ENCODE measurements at places on chromosomes 11 and 22. TPM values are rescaled to one million over a fixed set of nuclear protein-coding genes. Genes with fewer than 3 reads are reported as not detected.

The HTR3B gene
- polyA plus RNA-seq = 0.06 TPM

The BEST1 gene
- 5.1 TPM for polyA plus RNA-seq

The USP47 gene
- 86.0 TPM for polyA plus RNA-seq

The TRIM49 gene
- not detected for polyA plus RNA-seq

The GPHA2 gene
- polyA plus RNA-seq = 2.1 TPM

The DRD2 gene
- polyA plus RNA-seq = 0.27 TPM

The CRYBB3 gene
- 0.31 TPM for polyA plus RNA-seq

The OSM gene
- polyA plus RNA-seq = 0.04 TPM

The ELMOD1 gene
- 0.18 TPM for polyA plus RNA-seq

The CELSR1 gene
- 29.4 TPM for polyA plus RNA-seq

The SLC15A3 gene
- polyA plus RNA-seq = 18.4 TPM

The TMPRSS4 gene
- polyA plus RNA-seq = 30.3 TPM

The ADM2 gene
- polyA plus RNA-seq = 4.4 TPM

The TRIM51 gene
- polyA plus RNA-seq = not detected

The CEND1 gene
- polyA plus RNA-seq = 0.64 TPM

DNA sequence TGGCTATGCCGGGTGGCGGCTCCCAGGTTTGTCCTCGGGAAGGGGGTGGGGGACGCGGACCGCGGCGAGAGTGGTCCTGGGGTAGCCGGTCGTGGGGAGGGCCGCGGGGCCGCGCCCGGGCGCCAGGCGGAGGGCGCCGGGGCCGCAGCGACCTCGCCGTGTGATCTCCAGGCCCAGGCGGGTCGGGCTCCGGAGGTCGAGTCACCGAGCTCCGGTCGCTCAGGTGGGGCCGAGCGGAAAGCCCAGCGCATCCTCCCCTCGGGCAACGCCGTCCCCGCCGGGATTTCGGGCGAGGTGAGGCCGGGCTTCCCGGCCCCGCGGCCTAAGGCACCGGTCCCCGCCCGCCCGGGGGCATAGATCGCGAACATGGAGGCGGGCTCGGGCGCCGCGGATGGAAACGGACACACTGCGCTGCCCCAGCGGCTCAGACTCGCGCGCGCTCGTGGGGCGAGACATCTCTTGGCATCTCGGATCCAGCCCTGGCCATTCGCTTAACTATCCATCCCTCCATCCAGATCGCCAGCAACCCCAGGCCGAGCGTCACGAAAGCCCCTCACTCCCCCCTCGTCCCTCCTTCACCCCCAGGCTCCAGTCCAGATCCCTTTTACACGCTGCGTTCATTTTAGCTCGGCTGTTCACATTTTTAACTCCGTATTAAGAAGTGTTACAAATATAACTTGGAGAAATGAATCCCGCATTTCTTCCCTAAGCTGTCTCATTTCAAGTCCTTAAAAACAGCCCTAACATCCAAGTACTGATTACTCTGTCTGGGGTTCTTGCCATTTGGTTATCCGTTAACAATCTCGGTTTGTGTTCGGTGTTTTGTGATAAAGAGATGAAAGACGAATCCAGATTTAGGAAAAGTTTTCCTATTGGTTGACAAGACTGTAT lies 460 bp downstream of the ZC3H12C start:
- peak; percentile 67 for DNase-seq

- no peak for DNase-seq
Observed at GRCh38 chr11:35282221-35282882, 137.0 kb downstream of the SLC1A2 start.

DNA sequence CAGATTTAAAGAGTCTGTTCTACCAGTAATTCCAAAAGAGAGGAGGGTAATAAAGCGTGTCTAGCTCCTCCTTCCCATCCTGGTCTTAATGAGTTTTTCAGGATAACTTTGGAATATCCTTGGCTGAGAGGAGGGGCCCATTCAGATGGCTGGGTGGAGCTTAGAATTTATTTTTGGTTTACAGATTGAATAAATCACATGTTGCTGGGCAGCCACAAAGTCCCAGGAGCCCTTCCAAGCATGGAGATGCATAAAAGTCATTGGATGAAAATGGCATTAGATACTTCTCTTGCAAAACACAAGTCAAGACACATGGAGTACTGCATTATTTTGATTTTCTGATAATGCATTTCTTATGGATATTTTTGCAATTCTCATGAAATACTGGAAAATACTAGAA lies 139.0 kb downstream of the TRPC6 start:
- DNase-seq = no peak

- no peak for DNase-seq
Observed at GRCh38 chr11:57222239-57222638, 14.8 kb downstream of the APLNR start.

DNA sequence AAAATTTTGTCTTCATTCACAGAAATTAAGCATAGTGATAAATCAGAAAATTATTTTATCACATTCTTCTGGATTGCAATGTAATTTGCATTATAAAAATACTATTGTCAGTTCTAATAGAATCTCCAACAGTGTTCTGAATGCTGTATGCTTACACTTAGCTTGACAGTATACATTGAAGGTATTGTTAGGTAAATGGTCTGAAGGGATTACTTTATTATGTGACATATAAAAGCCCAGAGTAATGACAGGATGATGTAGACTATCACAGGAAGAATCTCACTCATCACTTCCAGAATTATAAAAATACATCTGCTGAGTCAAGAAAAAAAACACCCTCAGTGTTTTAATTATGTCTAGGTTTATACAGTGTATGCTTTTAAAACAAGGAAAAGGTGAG lies 1532.5 kb upstream of the RAG2 start:
- DNase-seq = no peak

DNA sequence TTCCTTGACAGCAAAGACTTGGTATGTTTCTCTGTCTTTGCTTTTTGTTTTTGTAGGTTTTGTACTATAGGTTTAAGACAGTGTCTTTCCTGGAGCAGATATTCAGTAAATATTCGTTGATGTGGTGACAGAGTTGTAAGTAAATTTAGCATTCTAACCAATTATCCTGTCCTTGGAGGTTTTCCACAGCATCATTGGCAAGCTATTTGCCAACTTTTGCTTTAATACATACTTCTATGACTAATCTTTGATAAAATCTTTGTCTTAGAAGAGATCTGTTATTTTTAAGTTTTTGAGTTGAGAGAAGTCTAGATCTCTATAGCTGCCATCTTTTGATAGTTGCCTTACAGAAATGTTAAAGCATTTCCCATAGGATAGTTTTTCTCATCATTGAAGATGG lies 3.8 kb downstream of the USP47 start:
- no peak for DNase-seq

DNA sequence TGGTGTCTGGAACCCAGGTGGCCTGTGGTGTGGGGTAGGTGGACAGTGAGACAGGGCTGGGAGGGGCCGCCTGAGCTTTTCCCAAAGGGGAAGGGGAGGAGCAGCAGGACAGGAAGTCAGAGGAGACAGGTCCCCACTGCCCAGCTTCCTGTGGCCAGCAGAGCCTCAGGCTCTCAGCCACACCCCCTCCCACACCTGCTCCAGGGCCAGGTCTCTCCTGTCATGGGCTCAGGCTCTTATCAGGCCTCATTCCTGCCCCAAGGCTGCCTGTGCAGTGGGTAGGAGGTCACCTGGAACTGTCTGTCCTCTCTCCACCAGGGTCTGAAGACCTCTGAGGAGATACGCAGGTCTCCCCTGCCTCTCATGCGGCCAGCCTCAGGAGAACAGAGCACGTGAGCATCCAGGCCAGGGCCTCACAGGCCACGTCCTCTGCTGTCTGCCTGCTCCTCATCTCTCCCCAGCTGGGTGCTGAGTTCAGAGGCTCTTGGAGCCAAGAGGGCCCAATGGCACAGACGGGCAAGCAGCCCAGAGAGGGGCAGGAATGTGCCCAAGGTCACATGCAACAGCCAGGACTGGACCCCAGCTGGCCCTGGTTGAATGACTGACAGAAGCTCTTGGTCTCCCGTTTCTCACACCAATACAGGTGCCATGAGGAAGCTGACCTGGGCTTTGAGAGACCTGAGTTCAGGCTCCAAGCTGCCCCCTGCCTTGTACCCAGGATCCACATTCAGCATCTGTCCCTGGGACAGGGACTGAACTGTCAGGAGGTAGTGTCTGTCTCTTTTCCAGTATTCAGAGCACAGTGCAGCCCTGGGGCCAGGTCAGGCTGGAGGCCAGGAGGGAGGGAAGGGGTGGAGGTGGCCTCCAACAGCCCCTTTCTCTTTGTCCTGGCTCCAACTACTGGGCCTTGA lies 16.7 kb downstream of the STARD10 start:
- DNase-seq = no peak

DNA sequence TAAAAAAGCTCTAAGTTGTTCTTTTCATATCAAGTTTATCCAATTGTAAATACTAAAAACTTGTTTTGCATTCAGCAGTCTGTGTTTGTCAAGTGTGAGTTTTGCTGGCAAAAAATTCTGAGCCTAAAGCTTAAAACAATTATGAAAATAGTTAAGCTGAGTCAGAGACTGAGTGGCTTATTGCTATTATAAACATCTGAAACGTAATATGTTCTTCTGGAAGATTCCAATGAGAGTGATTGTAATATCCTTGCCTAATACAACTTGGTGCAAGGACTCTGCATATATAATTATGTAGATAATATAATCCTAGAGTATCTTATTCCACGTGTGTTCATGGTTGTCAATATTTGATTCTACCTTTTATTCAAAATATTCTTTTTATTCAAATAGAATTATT lies 14.1 kb upstream of the NUP50 start:
- no peak for DNase-seq

GRCh38 chr11:69041516-69041915 lies 7.2 kb upstream of the TPCN2 start:
- DNase-seq = no peak

DNA sequence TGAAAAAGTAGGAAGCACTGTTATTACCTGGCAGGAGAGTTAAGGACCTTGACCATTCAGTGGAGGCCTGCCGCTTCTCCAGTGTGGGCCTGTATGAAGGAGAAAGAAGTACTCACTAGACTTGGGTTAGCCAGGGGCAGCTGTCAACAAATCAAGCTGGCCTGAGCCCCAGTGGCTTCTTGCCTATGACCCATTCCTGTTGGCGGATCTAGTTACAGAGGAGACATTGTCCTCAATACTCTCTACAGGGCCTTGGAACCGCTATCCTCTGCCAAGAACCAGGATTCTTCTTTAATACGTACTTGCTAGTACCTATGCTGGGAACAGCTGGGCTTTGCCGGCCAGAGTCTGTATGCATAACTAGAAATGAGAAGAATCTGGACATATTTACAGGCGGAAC lies 68.1 kb downstream of the ALX4 start:
- DNase-seq = no peak

GRCh38 chr11:76723548-76723947 lies 53.0 kb upstream of the LRRC32 start:
- DNase-seq = no peak

GRCh38 chr11:63603180-63603518 lies 11.1 kb downstream of the PLAAT3 start:
- no peak for DNase-seq

DNA sequence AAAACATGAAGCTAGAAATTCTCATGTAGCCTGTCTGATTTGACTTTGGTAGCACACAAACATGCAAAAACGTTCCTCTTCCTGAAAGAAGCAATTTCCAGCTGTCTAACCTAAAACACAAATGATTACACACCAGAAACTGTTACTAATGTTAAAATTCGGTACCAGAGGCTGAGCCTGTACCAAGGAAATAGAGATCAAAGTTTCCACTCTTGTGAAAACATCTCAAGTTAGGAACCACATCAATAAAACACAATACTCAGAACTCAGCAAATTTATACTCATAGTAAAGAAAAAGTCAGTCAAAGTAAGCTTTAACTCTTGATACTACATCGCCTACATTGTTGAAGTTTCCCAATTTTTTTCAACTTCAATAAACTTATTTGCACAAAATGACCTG lies 107.8 kb downstream of the FCHSD2 start:
- DNase-seq = no peak

DNA sequence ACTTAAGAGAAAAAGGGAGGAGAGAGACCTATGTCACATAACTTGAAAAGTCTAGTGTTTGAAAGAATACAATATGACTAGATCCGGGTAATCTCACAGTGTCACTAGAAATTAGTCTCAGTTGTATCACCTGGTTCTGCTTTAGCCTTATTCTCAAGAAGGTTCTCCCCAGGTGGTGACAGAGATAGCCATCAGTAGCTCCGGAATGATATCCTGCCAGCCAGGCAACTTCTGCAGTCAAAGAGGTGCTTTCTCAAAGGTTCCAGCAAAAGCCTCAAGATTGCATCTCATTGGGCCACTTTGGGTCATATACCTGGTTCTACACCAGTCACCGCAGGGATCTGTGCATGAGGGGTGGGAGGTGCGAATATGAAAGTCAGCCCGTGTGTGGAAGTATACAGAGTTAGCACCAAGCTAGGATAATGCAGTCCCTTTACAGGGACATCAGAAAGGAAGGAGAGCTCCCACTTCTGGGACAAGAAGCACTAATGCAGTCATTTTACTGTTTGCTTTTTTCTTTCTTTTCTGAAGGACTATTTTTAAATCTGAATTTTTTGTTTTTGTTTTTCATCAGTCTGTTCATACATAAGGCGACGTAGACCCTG lies 61.1 kb downstream of the CYB5R2 start:
- no peak for DNase-seq

- no peak for DNase-seq
Observed at GRCh38 chr11:99822846-99823565, 802.3 kb downstream of the CNTN5 start.

- DNase-seq = no peak
Observed at GRCh38 chr11:85663080-85663752, 1.7 kb downstream of the CREBZF start.

DNA sequence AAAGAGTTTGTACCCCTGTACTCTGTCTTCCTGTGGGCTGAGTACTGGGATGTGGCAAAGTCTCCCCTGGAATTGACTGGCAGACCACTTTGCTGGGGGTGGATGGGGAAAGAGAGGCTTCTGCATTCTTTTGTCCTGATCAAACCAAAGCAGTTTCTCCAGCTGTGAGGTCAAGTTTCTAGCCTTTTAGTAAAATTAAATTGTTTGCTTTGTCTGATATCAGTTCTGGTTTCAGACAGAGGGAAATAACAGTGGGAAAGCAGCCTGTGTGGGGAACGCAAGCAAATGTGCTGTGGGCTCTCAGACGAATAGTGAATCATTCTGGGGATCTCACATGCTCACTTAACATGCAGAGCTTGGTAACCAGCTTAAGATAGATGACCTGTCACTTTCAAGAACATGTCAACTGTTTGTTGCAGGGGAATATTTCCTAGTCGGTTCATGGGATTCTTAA lies 151.6 kb downstream of the FAT3 start:
- DNase-seq = no peak

DNA sequence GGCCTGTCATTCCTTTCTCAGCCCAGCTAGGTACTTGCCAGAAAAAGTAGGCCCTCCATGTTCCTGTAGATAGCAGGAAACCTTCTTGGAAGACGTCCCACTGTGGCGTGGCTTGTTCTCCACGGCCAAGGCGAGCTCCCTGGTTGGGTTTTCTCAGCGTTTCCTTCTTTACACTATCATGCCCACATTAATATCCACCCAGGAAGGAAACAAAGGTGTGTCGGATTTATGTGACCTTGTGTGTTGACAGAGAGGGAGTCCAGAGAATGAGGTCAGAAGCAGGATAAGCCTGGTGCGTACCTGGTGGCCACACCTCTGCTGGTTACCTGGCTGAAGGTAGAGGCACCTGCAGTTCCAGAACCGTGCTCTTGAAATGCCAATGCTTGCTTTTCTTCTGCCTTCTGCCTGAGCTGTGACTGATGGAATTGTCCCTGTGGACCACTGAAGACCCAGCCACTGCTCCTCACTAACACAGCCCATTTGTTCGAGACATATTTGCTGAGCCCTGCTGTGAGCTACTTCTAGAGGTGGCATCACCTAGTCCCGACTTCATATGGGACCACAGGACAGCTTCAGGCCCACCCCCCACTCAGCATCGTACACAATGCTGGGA lies 7.9 kb downstream of the ASPHD2 start:
- DNase-seq = no peak
